Stimulated activated CD8-positive, alpha-beta memory T cell treated with anti-CD3 and anti-CD28 coated beads, Interleukin-2, amount 100 ng/mL, for 1 hour (primary cell): ENCODE measurements at places on chromosomes 12 and 14.

GRCh38 chr14:94380225-94381148, 7.9 kb downstream of the SERPINA1 start:
- no peak for DNase-seq

DNA sequence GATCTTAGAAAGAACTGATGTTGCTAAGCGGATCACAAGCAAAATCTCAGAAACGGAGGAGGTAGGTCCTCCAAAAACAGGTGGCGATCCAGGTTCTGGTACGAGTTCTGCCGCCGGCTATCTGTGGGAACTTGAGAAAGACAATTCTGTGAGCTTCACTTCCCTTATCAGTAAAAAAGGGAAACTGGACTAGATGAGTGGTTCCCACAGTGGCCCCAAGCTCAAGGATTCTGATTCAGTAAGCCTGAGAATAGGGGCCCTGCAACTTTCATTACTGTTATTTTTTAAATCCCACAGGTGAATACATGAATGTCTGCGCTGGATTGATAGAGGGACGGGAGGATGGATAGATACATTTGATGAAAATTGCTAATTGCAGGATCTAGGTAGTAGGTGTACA, 160.2 kb downstream of the PPM1H start:
- DNase-seq, result no peak

GRCh38 chr12:107404981-107405380, 280.6 kb upstream of the PWP1 start:
- no peak for DNase-seq

GRCh38 chr12:96108321-96108720, 72.9 kb upstream of the LTA4H start:
- no peak for DNase-seq

DNA sequence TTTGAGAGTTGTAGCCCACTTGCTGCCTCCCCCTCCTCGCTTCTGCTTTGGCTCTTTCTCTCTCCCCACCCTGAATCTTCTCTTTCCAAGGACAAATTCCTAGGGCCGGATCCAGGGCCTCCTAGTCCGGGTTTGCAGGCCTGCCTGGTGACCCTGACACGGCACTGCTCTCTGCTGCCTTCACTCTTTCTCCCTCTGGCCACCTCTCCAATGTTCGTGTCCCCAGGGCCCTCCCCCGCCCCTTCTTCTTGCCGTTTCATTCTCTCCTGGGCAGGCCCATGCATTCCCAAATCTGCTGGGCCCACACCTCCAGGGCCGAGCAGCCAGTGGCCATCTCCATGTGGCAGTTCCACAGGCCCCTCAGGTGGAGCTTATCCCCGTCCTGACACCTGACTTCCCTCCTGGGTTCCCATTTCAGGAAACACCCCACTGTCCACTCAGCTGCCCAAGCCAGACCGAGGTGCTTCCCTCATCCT, 34.0 kb upstream of the CORO1C start:
- no peak for DNase-seq

DNA sequence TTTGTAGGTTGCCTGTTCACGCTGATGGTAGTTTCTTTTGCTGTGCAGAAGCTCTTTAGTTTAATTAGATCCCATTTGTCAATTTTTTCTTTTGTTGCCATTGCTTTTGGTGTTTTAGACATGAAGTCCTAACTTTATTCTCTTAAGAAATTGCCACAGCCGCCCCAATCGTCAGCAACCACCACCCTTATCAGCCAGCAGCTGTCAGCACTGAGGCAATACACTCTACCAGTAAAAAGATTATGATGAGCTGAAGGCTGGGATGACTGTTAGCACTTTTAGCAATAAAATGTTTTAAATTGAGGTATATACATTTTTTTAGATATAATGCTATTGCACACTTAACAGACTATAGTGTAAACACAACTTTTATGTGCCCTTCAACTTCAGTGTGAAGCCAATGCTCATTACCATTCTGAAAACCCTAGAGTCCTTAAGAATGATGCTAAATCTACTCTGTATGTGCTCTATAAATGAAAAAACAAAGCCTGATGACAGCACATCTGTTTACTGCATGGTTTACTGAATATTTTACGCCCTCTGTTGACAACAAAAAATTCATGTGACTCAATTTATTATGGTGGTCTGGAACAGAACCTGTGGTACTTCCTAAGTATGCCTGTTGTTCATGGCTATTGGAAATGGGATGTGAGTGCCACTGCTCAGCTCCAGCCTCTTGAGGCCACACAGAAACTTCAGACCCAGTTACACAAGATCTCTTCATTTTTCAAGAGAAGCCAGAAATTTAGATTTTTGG, 197.4 kb downstream of the DUSP6 start:
- no peak for DNase-seq

DNA sequence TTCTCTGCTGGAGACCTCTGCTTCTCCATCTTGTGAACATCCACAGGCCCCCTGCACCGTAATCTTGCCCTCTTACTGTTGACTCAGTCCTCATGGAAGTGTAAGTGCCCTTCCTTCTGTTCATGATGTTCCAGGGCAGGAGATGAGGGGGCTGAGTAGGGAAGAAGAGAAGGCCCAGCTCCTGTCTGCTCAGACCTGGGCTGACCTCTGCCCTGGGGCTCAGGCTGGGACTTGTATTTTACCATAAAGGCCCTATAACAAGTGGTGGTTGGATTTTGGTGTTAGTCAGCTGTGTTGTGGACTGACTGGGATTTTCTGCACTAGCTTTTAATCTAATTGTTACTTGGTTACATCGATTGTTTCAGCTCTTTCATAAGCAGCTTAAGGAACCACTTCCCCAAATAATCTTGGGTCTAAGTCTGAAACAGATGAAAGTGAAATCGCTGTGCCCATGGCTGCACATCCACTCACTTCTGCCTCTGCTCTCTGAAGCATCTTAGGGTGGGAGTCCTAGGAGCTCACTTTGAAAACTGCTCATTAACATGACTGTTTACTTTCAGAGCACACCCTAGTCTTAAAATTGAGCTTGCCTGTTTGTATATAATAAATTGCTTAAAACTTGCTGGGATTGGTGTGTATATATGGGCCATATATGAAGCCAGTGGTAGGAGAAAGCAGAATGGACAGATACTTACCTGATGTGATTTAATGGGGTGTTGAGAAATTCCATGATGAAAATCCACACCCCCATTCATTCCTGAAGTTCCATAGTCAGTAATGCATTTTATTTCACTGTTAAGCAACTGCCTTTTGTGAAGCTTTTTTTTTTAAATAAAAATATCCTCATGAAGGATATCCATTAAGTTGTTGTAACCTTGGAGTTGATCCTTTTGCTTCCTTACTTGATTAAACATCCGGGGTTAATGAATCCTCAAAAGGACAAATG, 17.7 kb downstream of the C12orf71 start:
- DNase-seq, result no peak

- DNase-seq, result no peak
Measured at GRCh38 chr14:39372656-39373055, 59.6 kb downstream of the FBXO33 start.

GRCh38 chr12:43145481-43145880, 406.5 kb downstream of the ADAMTS20 start:
- no peak for DNase-seq

GRCh38 chr14:37138898-37139297, 33.5 kb downstream of the SLC25A21 start:
- no peak for DNase-seq

DNA sequence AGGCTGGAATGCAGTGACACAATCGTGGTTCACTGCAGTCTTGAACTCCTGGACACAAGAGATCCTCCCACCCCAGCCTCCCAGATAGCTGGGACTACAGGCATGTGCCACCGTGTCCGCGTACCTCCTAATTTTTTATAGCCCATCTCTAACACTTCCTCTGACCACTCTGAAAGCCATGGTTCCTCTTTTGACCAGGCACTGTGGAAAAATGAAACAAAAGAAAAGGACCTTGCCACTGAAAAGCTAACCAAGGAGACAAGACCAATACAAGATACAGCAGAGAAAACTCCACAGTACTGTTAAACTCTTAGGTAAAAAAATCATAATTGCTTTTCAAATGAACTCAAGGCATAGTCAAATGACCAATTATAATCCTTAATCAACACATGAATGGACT, 233.3 kb downstream of the NEDD1 start:
- DNase-seq, result no peak

GRCh38 chr12:76586764-76587395, 27.3 kb upstream of the OSBPL8 start:
- no peak for DNase-seq
